Hindlimb muscle (tissue), 1 donor: ENCODE measurements at places on chromosomes 6 and 20. TPM values are rescaled to one million over a fixed set of nuclear protein-coding genes. Genes with fewer than 3 reads are reported as not detected.

FOXS1 gene
- polyA plus RNA-seq, result 4.5 TPM

PPIL6 gene
- polyA plus RNA-seq, result 5.4 TPM

KCNK5 gene
- polyA plus RNA-seq, result 1.1 TPM

TGM6 gene
- not detected for polyA plus RNA-seq

SLC2A4RG gene
- polyA plus RNA-seq, result 189 TPM

POU3F2 gene
- 0.05 TPM for polyA plus RNA-seq

TFAP2D gene
- polyA plus RNA-seq, result not detected

BPIFB4 gene
- polyA plus RNA-seq, result 0.23 TPM

SULF2 gene
- 38.2 TPM for polyA plus RNA-seq

TRIM40 gene
- not detected for polyA plus RNA-seq

OOEP gene
- polyA plus RNA-seq, result 0.36 TPM

MUC21 gene
- polyA plus RNA-seq, result not detected

FAM83B gene
- polyA plus RNA-seq, result 0.06 TPM

RAB44 gene
- polyA plus RNA-seq, result 0.12 TPM

AKAP12 gene
- polyA plus RNA-seq, result 90.6 TPM

TINAG gene
- polyA plus RNA-seq, result not detected

ZBTB12 gene
- polyA plus RNA-seq, result 10.9 TPM

SSTR4 gene
- polyA plus RNA-seq, result not detected

SLC32A1 gene
- polyA plus RNA-seq, result not detected

SAPCD1 gene
- polyA plus RNA-seq, result 2.4 TPM

DNAH8 gene
- 0.49 TPM for polyA plus RNA-seq

GSTA3 gene
- not detected for polyA plus RNA-seq

RBBP8NL gene
- not detected for polyA plus RNA-seq

CDH26 gene
- 0.85 TPM for polyA plus RNA-seq

MUC22 gene
- polyA plus RNA-seq, result not detected

CASS4 gene
- polyA plus RNA-seq, result 6.9 TPM

MOG gene
- polyA plus RNA-seq, result not detected

TBXT gene
- not detected for polyA plus RNA-seq

ZSCAN31 gene
- 6.9 TPM for polyA plus RNA-seq

SIRPB1 gene
- polyA plus RNA-seq, result 0.71 TPM

FNDC11 gene
- 0.13 TPM for polyA plus RNA-seq

HNF4A gene
- 0.04 TPM for polyA plus RNA-seq

TLDC2 gene
- polyA plus RNA-seq, result 1.0 TPM

GJA1 gene
- polyA plus RNA-seq, result 37.9 TPM

DEF6 gene
- 4.5 TPM for polyA plus RNA-seq

BAK1 gene
- polyA plus RNA-seq, result 19.4 TPM

TPD52L1 gene
- 64.3 TPM for polyA plus RNA-seq

ESR1 gene
- 2.5 TPM for polyA plus RNA-seq

CFB gene
- polyA plus RNA-seq, result 1.7 TPM

ACTL10 gene
- polyA plus RNA-seq, result 0.46 TPM

SPATA25 gene
- 9.2 TPM for polyA plus RNA-seq

SLC16A10 gene
- polyA plus RNA-seq, result 7.6 TPM

COL9A3 gene
- polyA plus RNA-seq, result 10.6 TPM

HTR1E gene
- not detected for polyA plus RNA-seq

TAAR6 gene
- not detected for polyA plus RNA-seq

COX7A2 gene
- polyA plus RNA-seq, result 188 TPM

CPNE5 gene
- polyA plus RNA-seq, result 16.9 TPM

BMP2 gene
- 2.6 TPM for polyA plus RNA-seq

B3GAT2 gene
- polyA plus RNA-seq, result 1.2 TPM

STMND1 gene
- polyA plus RNA-seq, result not detected

NRN1 gene
- 24.7 TPM for polyA plus RNA-seq

LBP gene
- not detected for polyA plus RNA-seq

SEL1L2 gene
- polyA plus RNA-seq, result 0.26 TPM

NUP153 gene
- 27.8 TPM for polyA plus RNA-seq

NHLRC1 gene
- polyA plus RNA-seq, result 3.9 TPM

XKR7 gene
- polyA plus RNA-seq, result 0.05 TPM

NRSN1 gene
- not detected for polyA plus RNA-seq

SMLR1 gene
- polyA plus RNA-seq, result not detected

MAPK13 gene
- polyA plus RNA-seq, result 6.8 TPM
